ENCODE measurements at places on chromosomes 16 and 17. TPM values are rescaled to one million over a fixed set of nuclear protein-coding genes. Genes with fewer than 3 reads are reported as not detected.
A peak's percentile ranks its signal among the peaks of the same experiment; 100 is the strongest.

Gene ZNF207
- polyA plus RNA-seq, result 245 TPM

Gene TP53TG3B
- polyA plus RNA-seq, result not detected

- DNase-seq, result no peak
Observed at GRCh38 chr17:43549496-43549895, 3.4 kb upstream of the ETV4 start.

Gene KRT24
- polyA plus RNA-seq, result not detected

DNA sequence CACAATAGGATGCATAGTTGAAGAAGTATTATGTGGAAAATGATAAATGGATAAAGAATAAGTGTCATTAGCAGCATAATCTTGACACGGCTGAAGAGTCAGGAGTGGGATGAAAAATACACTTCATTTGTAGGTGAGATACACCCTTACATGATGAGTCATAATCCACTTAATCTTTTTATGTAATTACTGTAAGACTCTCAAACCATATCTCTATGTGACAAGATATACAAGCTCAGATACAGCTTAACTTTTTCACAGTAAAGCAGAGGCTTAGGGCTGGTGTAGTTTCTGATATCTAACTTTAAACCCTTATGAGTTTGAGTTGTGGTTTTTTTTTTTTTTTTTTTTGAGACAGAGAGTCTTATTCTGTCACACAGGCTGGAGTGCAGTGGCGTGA, 101.2 kb downstream of the FTO start:
- DNase-seq, result no peak

DNA sequence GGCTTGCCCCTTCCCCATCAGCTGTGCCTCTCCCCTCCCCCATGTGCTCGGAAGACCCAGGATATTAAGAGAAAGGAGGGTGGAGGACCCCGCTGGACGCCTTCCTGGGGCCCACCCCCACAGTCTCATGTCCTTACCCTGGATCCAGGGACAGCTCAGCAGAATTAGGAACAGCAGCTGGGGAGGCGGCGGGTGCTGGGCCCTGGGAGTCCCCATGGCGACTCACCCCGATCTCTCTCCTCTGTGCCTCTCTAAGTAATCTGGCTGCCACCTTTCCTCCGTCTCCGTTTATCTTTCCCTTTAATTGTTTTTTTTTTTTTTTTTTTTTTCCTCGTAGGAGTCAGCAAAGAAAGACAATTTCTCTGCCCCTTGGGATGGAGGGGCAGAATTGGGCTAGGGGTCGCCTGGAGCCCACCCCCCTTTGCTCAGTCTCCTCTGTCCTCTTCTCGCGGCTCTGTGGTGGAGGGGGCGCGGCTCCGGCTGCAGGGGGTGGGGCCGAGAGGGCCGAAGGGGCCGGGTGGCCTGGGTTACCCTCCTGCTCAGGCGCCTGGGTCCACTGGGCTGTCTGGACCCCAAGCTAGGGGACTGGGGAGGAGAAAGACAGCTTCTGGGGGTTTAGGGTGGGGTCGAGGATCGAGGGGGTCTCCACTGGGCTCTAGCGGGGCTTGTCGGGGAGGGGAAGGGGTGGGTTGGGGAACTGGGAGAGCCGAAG, 390 bp downstream of the SEZ6L2 start:
- DNase-seq, result no peak

DNA sequence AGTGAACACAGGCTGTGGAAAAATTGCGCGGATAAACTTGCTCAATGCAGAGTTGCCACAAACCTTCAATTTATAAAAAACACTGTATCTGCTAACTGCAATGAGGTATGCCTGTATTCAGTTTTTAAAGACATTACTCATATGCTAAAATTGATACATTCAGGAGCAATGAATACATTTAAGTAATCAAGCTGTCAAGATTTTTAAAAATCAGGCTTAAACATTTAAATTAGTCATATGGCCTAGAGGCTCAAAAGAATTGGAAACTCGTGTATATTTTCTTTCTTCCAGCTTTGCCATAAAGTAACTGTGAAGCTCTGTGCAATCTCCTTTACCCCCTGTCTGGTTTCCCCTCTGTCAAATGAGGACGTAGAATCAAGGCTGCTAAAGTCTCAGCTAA, 4.1 kb downstream of the SYNRG start:
- no peak for DNase-seq

DNA sequence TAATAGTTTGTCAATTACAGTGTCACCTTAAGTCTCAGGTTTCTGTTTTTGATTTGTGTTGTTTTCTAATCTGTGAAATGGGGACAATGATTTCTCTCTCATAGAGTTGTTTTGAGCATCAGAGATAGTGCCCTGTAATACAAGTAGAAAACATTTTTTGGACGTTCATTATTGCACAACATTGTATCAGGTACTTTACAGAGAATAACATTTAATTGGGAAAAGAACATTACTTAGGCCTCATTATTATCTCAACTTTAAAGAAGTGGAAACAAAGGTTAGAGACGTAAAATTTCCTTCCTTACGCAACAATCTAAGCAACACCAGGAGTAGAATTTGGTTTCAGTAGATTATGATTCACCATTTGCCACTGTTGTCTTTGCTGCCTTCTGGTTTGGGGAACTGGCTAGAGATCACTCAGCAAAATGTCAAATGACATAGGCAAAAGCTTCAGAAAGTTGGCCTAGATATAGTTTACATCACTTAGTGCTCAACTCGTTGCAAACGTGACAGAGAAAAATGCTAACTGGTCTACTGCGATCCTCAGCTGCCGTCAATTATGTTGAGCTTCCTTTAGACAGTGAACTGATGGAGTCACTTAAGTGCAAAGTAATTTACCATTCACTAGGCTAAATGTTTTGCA, 1026.8 kb downstream of the CDH11 start:
- DNase-seq, result no peak

- no peak for DNase-seq
Observed at GRCh38 chr17:8692916-8693315, 51.7 kb downstream of the CCDC42 start.

- DNase-seq, result no peak
Observed at GRCh38 chr17:59492091-59492451, 73.3 kb upstream of the DHX40 start.

Gene RRAD
- 0.60 TPM for polyA plus RNA-seq

DNA sequence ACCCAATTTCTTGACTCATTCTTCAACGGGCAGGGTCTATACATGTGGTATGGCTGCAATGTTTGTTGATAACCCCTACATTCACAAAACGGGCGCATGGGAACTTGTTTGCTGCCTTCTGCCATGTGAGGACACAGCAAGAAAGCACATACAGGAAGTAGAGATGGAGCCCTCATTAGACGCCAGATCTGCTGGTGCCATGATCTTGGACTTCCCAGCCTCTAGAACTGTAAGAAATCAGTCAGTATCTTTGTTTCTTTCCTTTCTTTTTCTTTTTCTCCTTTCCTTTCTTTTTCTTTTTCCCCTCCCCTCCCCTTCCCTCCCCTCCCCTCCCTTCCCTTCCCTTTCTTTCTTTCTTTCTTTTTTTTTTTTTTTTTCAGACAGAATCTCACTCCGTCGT, 165.2 kb downstream of the WWOX start:
- no peak for DNase-seq

GRCh38 chr17:6752068-6752909, 3.6 kb upstream of the XAF1 start:
- DNase-seq, result peak; percentile 96

Gene TPSB2
- not detected for polyA plus RNA-seq

Gene SLC16A13
- polyA plus RNA-seq, result 16.8 TPM

GRCh38 chr17:75003070-75003956, 9.2 kb upstream of the MRPL58 start:
- DNase-seq, result no peak

Gene ZFHX3
- 3.0 TPM for polyA plus RNA-seq

Gene CX3CL1
- polyA plus RNA-seq, result 2.0 TPM

Gene LGALS3BP
- polyA plus RNA-seq, result 0.77 TPM

Gene PITPNM3
- polyA plus RNA-seq, result 1.1 TPM
